ENCODE measurements at places on chromosomes 16 and 17.

DNA sequence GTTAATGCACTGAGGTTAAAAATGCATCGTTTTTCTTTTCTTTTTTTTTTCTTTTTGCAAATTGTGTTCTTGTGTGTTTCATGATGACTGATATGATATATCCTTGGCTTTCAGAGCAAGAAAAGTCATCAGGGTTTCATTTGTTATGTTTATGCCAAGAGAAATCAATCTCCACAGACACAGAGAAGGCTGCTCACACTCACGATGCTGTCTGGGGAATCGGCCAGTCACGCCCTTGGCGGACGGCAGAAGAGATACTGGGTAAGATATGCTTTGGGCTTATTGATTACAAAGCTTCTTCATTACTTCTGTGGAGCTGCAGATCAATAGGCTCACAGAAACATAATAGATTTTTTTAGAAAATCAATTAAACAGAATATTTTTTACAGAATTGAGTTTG is 42.2 kb upstream of the TNRC6C start:
- DNase-seq = no peak

- no peak for DNase-seq
Measured at GRCh38 chr16:75035410-75035968, 36.7 kb downstream of the ZNRF1 start.

- peak; percentile 66 for DNase-seq
Measured at GRCh38 chr17:49779739-49780231, 8.7 kb upstream of the KAT7 start.

- DNase-seq = no peak
Measured at GRCh38 chr16:2056681-2057407, 9.1 kb downstream of the TSC2 start.

- no peak for DNase-seq
Measured at GRCh38 chr16:67667453-67667816, 821 bp downstream of the C16orf86 start.

Data from mucosa of descending colon (tissue), 3 donors.